ENCODE measurements at places on chromosomes 13 and 19.

- no peak for DNase-seq
Measured at GRCh38 chr19:37309834-37310575, 60.9 kb upstream of the ZNF527 start.

DNA sequence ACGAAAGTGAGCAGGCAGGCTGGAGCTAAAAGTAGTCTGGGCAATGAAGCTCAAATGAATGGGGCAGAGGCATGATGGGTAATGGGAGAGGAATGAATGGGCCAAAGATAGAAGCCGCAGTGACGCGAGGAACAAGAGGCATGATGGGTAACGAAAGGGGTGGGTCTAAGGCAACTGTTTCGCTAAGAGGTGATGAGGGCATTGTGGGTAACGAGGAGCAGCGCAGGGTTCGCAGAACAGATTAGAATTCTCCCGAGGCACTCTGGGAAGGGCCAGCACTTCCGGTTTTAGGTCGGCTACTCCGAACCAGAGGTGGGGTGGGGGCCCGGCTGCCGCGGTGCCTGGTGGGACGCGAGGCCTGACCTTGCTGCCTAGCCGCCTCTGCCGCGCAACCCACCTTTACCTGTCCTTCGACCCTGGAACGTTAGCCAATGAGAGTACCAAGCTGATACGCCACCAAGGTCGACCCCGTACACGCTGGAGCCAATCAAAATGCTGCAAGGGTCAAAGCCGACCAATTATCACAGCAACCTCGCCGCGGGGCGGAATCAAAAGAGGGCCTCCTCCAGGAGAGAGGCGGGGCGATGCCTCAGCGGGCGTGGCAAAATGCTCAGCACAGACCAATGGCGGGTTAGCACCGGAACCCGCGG, 563 bp upstream of the TOMM40 start:
- no peak for DNase-seq

- no peak for DNase-seq
Measured at GRCh38 chr19:21098291-21098690, 16.3 kb downstream of the ZNF714 start.

DNA sequence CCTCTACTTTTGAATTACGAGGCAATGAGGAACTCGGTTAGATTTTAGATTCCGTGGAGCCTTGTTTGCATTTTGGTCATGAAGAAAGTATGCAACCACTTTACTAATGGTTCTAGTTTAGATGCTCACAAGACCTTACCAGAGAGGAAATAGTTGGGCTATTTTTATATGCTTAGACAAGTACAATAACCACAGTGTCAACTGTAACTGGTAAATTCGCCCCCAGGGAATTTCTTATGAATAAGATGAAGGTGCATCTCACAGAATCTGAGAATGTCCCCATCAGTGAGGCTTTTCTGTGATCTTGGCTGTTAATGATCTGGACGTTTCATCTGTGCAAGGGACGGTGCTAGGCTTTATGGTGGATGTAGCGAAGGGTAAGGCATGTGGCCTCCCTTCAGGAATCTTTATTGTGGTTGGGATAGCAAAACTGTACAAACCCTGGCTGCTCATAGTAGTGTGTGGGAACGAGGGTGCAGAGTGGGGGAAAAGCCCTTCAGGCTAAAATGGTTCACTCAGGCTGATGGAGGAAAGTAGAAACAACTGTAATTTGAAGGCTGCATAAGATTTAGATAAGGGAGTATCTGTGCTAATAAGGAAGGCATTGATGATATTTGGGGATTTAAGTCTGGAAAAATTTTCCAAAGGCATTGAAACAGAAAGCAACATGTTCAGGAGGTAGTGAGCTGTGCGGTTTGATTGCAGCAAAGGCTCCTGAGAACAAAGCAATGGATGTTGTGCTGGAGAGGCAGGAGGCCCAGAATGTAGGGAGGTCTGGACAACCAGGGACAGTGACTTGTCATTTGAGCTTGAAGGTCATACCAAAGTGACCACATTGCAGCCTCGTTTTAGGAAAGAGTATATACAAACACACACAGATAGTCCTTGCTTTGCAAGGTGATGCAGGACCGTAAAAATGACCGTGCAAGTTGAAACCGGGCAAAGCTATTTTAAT, 28.4 kb downstream of the UBAC2 start:
- DNase-seq, result no peak

GRCh38 chr19:6476155-6476895, 5.3 kb downstream of the DENND1C start:
- DNase-seq, result peak; percentile 43

- DNase-seq, result no peak
Measured at GRCh38 chr19:8457209-8457608, 12.4 kb downstream of the HNRNPM start.

DNA sequence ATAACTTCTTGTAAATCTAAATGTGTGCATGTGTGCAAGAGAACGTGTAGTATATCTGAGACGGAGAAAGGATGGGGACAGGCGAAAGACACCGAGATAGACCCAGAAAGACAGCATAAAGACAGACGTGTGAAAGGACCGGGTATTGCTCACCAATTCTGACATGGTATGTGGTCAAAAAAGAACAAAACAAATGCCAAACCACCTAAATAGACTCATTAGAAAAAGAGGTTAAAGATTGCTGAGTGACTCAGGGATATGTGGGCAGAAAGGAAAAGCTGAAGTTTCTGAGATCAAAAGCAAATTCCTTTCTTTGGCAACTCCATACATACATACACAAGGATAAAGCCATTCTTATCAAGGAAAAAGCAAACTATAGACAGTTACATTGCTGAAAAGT, 179.7 kb upstream of the TSC22D1 start:
- no peak for DNase-seq

DNA sequence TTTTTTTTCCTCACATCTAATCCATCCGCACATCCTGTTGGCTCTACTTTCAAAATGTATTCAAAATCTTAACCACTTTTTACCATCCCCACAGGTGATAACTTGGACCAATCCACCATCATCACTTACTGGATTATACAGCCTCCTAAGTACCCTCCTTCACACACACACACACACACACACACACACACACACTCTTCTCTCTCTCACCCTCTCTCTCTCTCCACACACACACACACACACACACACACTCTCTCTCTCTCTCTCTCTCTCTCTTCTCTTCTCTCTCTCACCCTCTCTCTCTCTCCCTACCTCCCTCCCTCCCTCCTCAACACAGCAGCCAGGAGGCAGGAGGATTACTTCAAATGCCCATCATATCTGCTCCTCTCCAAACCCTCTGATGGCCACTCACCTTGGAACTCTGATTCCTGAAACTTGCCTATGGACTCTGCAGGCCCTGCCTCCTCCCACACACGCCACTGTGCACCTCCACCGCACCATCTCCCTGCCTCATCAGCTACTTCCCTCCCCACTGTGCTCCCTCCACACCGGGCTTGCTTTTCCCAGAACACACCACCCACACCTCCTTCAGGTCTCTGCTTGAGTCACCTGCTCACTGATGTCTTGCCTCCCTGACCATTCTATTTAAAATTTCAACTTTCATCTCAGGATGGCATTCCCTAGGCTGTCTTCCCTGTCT, 39.7 kb downstream of the RCBTB2 start:
- DNase-seq, result no peak

GRCh38 chr19:18607226-18608101, 865 bp upstream of the CRLF1 start:
- DNase-seq, result peak; percentile 42

GRCh38 chr13:33263976-33264619, 21.5 kb downstream of the STARD13 start:
- DNase-seq, result no peak

- no peak for DNase-seq
Measured at GRCh38 chr13:32940601-32941000, 75.6 kb upstream of the KL start.

GRCh38 chr19:41206456-41206855, 12.6 kb upstream of the AXL start:
- DNase-seq, result no peak

GRCh38 chr13:81106348-81106747, 765.4 kb upstream of the SPRY2 start:
- no peak for DNase-seq

- DNase-seq, result no peak
Measured at GRCh38 chr13:30108913-30109237, 198.5 kb downstream of the KATNAL1 start.

- DNase-seq, result no peak
Measured at GRCh38 chr19:51586799-51587198, 15.7 kb downstream of the ZNF175 start.

DNA sequence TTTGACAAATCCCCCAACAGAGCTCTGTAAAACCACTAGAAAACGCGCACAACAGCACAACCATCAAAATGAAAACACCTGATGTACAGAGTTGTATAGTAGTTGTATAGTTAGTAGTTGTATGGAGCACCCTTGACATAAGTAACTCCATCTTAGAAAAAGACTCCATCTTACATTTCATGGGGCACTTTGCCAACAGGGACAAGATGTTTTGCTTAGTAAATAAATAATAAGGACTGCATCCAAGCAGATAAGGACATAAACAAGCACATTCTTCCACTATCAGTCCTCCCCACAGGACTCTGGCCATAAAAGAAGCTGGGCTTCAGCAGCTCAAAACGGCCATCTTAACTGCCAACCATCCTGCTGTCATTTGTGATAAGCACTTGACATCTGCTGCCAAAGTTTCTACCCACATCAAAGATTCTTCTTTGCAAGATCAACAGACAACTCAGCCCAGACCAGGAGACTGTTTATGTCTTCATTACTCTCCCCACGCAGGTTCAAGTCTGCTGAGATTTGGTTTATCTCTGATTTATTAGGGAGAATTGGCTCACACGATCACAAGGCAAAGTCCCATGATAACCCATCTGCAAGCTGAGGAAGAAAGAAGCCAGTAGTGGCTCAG, 20.7 kb upstream of the ZNF331 start:
- no peak for DNase-seq

DNA sequence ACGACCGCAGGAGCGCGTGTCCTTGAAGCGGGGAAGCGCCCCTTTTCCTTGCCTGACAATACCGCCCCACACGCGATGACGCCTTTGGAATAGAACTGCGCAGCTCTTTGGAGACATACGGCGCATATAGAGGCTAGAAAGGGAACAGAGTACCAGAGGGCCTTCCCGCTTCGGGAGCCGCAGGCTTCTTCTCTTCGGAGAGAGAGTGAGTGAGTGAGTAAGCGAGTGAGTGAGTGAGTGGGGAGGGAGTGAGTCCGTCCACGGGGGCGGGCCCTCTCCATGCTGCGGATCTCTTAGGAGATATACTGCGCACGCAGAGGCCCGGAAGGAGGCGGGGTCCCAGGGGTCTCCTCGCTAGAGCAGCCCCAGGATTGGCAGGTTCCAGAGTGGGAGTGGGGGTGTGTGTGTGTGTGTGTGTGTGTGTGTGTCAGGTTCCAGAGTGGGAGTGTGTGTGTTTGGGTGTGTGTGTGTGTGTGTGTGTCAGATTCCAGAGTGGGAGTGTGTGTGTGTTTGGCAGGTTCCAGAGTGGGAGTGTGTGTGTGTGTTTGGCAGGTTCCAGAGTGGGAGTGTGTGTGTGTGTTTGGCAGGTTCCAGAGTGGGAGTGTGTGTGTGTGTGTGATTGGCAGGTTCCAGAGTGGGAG, 97.0 kb downstream of the INSR start:
- peak; percentile 84 for DNase-seq

DNA sequence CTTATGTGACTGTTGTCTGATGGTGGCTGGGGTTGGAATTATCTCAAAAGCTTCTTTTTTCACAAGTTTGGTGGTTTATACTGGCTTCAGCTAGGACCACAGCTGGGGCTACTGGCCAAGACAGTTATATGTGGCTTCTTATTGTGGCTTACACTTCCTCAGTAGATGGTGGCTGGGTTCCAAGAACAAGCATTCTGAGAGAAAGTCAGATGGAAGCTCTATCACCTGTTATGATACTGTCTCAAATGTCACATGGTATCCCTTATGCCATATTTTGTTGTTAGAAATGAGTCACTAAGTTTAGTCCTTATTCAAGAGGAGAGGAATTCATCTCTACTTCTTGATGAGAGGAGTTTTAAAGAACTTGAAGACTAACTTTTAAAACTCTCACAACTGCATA, 41.6 kb downstream of the NDFIP2 start:
- no peak for DNase-seq

GRCh38 chr19:35451338-35452096, 3.5 kb downstream of the FFAR2 start:
- DNase-seq, result no peak

- DNase-seq, result no peak
Measured at GRCh38 chr19:38492181-38492813, 58.8 kb downstream of the RYR1 start.

- DNase-seq, result no peak
Measured at GRCh38 chr13:35804901-35805300, 326.3 kb downstream of the DCLK1 start.

GRCh38 chr19:32570081-32570785, 10.8 kb upstream of the PDCD5 start:
- DNase-seq, result peak; percentile 29

GRCh38 chr19:280541-281009, 10.6 kb downstream of the PLPP2 start:
- DNase-seq, result no peak

DNA sequence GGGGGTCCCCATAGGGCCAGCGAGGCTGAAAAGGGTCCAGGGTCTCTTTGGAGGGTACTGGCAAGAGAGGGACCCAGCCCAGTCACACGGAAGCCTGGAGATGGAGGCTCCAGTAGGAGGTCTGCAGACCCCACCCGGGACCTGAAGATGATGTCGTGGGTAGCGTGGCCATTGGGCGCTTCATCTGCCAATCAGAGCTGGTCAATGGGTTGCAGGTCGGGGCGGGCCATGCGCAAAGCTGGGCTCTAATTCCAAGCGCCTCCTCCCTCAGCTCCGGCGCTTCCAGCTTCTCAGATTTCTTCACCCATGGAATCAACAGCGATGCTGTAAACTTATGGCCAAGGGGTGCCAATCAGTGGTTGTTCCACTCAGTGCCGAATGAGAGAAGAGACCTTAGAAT, 10.9 kb downstream of the SIGLEC12 start:
- no peak for DNase-seq

Data from activated T-cell treated with anti-CD3 and anti-CD28 coated beads for 4 hours (primary cell).